ENCODE measurements at places on chromosomes 5 and 9.
A peak's percentile ranks its signal among the peaks of the same experiment; 100 is the strongest.

- no peak for DNase-seq
These were observed 33.7 kb downstream of the ADAMTS2 start for GRCh38 chr5:179311581-179311980.

- DNase-seq = no peak
These were observed 4.2 kb downstream of the SLC1A3 start for GRCh38 chr5:36610621-36611020.

DNA sequence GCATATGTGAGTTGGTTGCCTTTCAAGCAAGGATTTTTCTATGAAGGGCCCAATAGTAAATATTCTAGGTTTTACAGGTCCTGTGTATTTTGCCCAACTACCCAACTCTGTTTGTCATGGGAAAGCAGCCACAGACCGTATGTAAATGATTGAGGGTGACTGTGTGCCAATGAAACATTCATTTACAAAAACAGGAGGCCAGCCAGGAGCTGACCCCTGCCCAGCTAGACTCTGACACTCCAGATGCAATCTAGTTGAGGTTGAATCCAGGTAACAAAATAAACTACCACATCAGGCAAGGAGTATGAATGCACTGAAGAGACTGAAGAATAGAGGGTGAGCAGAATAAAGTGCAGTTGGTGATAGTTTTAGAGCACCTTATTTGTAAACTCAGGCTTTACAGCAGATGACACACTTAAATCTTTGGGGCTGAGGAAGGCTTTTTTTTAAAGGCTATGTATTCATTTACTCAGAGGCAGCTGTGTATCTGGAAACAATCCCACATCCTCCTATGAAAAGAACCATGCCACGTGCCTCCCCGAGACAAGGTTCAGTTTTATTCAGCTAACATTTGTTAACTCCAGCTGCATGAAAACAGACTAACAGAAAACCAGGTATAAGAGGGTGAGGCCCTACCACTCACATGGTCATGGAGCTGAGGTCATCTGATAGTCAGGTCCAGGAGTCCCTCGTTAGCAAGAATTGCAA, 60.7 kb downstream of the SLC1A1 start:
- DNase-seq = no peak

DNA sequence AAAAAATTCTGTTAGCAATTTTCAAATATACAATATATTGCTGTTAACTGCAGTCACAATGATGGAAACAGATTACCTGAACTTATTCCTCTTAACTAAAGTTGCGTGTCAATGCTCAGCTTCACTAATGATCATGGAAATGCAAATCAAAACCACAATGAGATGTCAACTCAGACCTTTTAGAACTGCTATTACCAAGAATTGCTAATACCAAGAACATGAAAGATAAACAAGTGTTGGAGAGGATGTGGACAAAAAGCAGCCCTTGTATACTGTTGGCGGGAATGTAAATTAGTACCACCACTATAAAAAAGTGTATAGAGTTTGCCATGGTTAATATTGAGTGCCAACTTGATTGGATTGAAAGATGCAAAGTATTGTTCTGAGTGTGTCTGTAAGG, 1409.7 kb upstream of the CDH18 start:
- no peak for DNase-seq

GRCh38 chr5:109844148-109844547, 154.4 kb downstream of the MAN2A1 start:
- no peak for DNase-seq

DNA sequence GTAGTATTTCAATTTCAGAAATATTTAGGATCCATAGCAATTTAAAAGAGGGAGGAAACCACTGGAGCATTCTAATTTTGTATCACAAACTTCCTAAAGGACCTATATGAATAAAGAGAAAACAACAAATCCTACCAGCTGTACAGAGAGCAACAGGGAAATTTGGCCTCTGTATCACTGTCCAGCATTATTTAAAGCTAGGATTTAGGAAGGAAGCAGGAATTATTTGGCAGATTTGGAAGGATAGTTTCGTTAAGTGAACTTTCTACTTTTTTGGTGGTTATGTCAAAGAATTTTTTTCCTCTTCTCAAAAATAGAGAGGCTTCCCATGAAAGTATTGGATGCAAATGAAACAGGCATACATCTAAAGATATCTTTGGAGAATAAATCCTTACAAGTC, 269.7 kb downstream of the RAB3C start:
- DNase-seq = no peak

GRCh38 chr5:53350368-53350767, 130.1 kb upstream of the FST start:
- no peak for DNase-seq

DNA sequence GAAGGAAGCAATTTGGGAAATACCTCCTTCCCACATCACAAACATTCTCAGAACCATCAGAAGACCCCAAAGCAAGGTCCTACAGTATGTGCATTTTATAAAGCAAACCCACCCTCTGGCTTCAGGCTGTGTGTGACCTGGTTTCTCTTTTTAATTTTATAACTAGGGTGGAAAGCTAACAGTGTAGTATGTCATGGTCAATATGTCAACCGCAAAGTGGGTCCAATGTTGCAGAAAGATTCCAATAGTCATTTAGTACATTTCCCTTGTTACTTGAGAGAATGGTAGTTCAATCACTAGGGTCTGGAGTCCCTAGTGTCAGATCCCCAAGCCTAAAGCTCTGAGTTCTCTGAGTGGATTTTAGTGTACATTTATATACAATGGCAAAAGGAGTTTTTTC, 96.2 kb downstream of the FGF1 start:
- no peak for DNase-seq

DNA sequence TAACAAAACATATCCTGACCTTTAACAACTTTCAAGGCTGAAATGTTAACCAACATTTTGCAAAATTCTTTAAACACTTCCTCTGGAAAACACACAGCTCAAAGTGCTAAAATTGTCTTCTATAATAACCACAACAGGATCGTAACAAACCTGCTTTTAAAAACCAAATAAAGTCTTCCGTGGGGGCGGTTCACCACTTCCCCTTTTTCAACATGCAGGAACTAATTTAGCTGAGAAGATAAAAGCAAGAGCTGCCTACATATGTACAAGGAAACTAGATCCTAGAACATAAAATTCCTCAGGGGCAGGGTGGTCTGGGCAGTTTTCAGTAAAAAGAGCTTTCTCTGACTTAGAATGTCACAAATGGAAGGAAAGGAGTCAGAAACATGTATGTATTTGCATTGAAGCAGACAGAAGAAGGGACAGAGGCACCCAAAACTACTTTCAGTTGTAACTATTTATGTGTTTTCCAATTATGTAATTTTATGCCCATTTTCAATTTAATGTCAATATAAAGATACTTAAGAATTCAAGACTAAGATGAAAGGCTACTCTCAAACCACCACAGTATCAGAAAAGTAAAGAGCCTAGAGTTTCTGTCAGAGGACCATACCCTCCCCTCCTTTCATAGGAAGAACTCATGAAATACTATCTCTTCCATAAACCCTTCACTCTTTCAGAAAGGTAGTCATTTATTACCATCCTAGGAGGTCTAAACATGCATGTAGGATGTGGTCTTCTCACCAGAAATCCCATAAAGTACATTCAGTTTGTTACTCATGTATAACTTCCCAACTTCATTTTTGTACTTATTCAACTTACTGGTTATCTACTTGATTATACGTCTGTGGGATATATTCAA, 185.9 kb upstream of the RASA1 start:
- DNase-seq = peak; percentile 38

DNA sequence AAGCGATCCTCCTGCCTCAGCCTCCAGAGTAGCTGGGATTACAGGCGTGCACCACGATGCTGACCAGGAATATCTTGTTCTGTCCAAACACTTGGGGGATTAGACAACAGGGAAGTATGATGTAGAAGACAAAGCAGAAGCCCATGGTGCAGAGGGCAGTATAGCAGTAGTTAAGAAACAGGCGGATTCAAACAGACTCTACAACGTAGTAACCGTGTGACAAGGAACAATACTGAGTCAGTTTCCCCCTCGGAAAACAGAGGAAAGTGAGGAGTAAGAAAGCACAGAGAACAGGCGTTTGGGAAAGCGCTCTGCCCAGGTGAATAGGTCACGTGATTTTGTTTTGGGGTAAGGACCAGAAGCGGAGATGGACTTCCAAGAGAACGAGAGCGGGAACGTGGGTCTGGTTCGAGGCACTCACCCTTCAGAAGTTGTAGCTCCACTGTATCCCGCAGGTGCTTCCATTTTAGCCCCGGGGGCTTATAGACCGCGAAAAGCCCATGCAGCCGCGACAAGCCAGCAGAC, 306 bp downstream of the TRUB2 start:
- DNase-seq = no peak

GRCh38 chr5:117943541-117943940, 1044.8 kb downstream of the DTWD2 start:
- DNase-seq = no peak

DNA sequence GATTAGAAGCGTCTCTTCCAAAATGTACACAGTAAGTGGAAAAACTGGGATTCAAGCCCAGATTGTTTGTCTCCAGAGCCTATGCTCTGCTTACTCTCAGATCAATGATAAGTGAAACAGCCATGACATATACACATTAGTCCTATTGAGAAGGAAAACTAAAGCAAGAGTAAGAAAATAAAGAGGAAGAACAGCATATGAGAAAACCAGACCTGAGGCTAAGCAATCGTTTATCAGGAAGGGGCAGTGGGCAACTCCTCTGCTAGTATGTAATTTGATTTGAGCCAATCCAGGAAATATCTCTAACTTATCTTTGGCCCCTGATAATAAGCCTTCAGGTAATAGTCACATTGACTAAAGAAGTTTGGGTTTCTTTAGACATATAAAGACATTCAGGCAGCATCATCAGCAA, 789.9 kb upstream of the C9orf72 start:
- DNase-seq = no peak

- no peak for DNase-seq
These were observed 133.2 kb upstream of the MARCHF11 start for GRCh38 chr5:16312785-16313184.

- DNase-seq = no peak
These were observed 197.7 kb downstream of the TENT4A start for GRCh38 chr5:6910950-6911349.

Data from stimulated activated naive CD8-positive, alpha-beta T cell treated with anti-CD3 and anti-CD28 coated beads, Interleukin-15, Interleukin-2, amounts not matched to agents 100 U/mL and 50 U/mL, for 24 hours (primary cell).